ENCODE measurements at places on chromosomes 11 and 22.
A peak's percentile ranks its signal among the peaks of the same experiment; 100 is the strongest.

- no peak for DNase-seq
Measured at GRCh38 chr11:92839450-92839849, 130.0 kb upstream of the MTNR1B start.

DNA sequence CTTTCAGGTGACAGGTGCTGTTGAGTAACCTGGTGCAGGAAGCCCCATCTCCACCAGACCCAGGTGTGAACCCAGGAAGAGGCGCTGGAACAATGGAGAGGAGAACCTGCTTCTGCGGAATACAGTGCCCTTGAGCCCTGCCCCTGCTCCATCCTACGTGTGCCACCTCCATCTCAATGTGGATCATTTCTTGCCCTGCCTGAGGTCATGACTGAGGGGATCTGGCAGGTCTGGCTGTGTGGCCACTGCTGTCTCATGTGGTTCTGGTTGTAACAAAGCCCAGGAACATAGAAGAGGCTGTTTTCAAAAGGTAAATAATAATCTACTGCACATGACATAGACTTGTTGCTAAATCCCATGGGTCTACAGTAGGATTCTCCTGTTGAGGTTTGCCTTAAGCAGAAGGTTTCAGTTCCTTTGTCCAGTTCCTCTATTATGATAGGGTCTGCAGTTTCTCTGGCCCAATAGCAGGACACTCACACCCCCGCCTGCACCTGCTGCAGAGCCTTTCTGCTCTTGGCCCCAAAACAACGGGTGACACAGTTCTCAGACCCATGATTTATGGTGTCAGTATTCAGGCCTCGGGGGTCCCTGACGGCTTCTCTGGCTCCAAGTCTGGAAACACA lies 113.5 kb upstream of the IGLL5 start:
- DNase-seq: no peak

DNA sequence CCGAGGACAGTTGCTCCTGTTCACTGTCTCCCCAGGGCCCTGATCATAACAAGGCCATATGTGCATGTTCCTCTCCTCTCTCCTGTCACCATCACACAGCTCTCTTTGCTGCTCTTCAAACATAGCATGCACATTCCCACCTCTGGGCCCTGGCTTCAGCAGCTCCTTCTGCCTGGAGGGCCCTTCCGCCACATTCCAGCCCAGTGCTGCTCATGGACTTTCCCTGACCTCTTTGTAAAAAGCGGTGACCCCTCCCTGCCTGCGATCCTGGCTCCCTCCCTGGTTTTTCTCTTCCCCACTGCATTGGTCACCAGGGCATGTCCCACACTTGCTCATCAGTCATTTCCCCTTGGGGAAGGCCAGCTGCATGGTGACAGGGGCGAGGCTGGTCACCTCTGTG lies 98.2 kb downstream of the MYO18B start:
- no peak for DNase-seq

- no peak for DNase-seq
Measured at GRCh38 chr11:39965701-39966100, 1493.8 kb downstream of the LRRC4C start.

GRCh38 chr11:132123854-132124835 lies 753.7 kb downstream of the NTM start:
- no peak for DNase-seq

DNA sequence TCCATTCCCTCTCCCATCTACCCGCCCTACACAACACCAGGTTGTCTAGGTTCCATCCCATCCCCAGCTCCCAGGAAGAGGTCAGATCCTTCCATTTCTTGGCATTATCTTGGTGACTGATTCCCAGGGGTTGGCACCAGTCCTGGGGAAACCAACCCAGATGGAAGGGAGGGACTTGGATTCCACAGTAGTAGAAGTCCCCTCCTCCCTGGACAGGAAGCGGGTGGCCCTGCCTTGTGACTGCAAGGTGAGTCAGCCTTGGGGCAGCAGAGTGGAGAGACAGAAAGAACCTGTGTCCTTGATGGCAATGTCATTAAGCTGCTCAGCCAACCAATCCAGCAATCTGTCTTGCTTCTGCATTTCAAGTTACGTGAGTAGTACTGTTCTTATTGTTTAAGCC lies 26.5 kb downstream of the SYT13 start:
- peak; percentile 72 for DNase-seq

- DNase-seq: no peak
Measured at GRCh38 chr22:48301421-48301820, 1526.3 kb downstream of the BRD1 start.
